ENCODE measurements at places on chromosomes 7 and 10. TPM values are rescaled to one million over a fixed set of nuclear protein-coding genes. Genes with fewer than 3 reads are reported as not detected.

The ASZ1 gene
- total RNA-seq, result not detected

The WNT8B gene
- not detected for total RNA-seq

The CYP26C1 gene
- total RNA-seq, result 7.0 TPM

The CREB5 gene
- 1.4 TPM for total RNA-seq

The TMEM213 gene
- not detected for total RNA-seq

The PHTF2 gene
- 31.2 TPM for total RNA-seq

The SKAP2 gene
- 23.3 TPM for total RNA-seq

The HECW1 gene
- total RNA-seq, result 1.3 TPM

The OR6V1 gene
- total RNA-seq, result not detected

The CCL24 gene
- total RNA-seq, result not detected

The PCDH15 gene
- total RNA-seq, result not detected

The NCF1 gene
- total RNA-seq, result 7.1 TPM

The SLC39A12 gene
- not detected for total RNA-seq

The GPR15LG gene
- total RNA-seq, result not detected

The CYP2C8 gene
- not detected for total RNA-seq

The TMEM176A gene
- total RNA-seq, result 116 TPM

The HOXA7 gene
- total RNA-seq, result 34.8 TPM

The RARRES2 gene
- total RNA-seq, result 70.9 TPM

The CASP7 gene
- 20.4 TPM for total RNA-seq

The SPRN gene
- not detected for total RNA-seq

The GPR146 gene
- total RNA-seq, result 9.4 TPM

The NEUROG3 gene
- total RNA-seq, result not detected

The VSTM4 gene
- total RNA-seq, result 17.0 TPM

The NKX1-2 gene
- not detected for total RNA-seq

The DYNC1I1 gene
- 5.5 TPM for total RNA-seq

The TCAF2 gene
- total RNA-seq, result 3.5 TPM

The SPDYE6 gene
- total RNA-seq, result not detected

The BRAT1 gene
- total RNA-seq, result 35.7 TPM

The GNAT3 gene
- not detected for total RNA-seq

The ZP3 gene
- 1.4 TPM for total RNA-seq

The SH2D4B gene
- total RNA-seq, result not detected

The SVOPL gene
- 2.3 TPM for total RNA-seq

The RAMP3 gene
- total RNA-seq, result 6.2 TPM

The MORN4 gene
- not detected for total RNA-seq

The KCNK18 gene
- total RNA-seq, result not detected
